ENCODE measurements at places on chromosomes 6 and 20.

- peak; percentile 82 for DNase-seq
These were observed 15.5 kb downstream of the CCDC167 start for GRCh38 chr6:37483917-37484785.

DNA sequence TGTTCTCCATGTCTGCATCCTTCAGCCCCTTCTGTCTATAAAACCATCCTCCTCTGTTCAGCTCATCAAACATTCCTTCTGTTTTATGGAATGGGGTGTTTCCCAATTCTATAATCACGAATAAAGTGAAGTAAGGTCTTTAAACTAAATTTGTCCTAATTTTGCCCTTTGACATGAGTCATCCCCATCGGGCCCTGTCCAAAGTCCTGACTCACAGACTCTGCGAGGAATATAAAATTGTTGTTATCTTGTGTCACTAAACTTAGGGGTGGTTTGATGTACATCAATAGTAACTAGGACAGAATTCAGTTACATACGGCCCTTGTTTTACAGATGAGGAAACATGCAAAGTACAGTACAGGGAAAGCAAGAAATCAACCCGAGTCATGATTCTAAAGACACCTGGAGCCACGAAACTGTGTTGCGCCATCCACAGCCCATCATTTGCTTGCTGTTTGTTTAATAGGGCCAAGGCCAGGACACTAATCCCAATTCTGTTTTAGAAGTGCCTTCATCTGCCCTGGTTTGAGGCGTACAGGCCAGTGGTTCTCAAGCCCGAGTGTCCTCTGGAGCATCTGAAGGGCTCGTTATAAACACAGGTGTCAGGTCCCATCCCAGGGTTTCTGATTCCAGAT is 2.8 kb downstream of the ACSS1 start:
- peak; percentile 43 for DNase-seq

DNA sequence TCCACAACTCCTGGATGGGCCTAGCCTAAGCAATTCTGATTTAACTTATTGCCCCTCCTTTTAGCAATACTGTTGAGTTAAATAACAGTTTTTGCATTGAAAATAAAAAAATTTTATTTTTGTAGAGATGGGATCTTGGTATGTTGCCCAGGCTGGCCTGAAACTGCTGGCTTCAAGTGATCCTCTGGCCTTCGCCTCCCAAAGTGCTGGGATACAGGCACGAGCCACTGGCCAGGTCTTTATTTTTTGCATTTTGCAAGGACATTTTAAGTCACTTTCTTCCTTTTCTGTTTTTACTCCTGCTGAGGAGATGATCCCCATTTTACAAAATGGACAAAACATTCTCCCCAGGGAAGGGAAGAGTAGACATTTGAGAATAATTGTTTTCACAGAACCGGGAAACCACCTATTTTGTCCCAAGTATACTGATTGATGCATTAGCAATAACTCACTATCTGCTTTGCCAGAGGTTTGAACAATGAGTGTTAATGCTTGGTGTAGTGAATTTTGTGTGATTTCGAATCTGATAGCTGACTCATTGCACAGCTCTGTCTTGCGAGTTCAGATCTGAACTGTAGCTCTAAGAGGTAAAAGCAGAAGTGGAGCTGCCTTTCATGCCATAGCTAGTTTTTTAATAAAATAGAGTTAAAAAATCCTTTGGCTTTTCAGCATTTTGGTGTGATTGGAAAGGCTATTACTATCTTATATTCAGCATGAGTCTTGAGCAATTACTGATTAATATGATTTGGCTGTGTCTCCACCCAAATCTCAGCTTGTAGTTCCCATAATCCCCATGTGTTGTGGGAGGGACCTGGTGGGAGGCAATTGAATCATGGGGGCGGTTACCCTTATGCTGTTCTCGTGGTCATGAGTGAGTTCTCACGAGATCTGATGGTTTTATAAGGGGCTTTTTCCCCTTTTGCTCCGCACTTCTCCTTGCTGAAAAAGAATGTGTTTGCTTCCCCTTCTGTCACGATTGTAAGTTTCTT is 20.9 kb downstream of the IGF2R start:
- DNase-seq, result no peak

- no peak for DNase-seq
These were observed 99.8 kb downstream of the OPRM1 start for GRCh38 chr6:154138793-154139192.

- no peak for DNase-seq
These were observed 35.8 kb upstream of the PHACTR3 start for GRCh38 chr20:59568509-59569024.
